ENCODE measurements at places on chromosomes 16 and 17. TPM values are rescaled to one million over a fixed set of nuclear protein-coding genes. Genes with fewer than 3 reads are reported as not detected.

FAM234A gene
- polyA plus RNA-seq, result 28.3 TPM

ALKBH5 gene
- 48.5 TPM for polyA plus RNA-seq

CNTNAP4 gene
- 0.09 TPM for polyA plus RNA-seq

SSTR5 gene
- polyA plus RNA-seq, result not detected

COX11 gene
- 34.5 TPM for polyA plus RNA-seq

COG1 gene
- polyA plus RNA-seq, result 15.7 TPM

CCL14 gene
- 94.2 TPM for polyA plus RNA-seq

NTN1 gene
- 2.4 TPM for polyA plus RNA-seq

OR1A1 gene
- 0.02 TPM for polyA plus RNA-seq

PLA2G10 gene
- polyA plus RNA-seq, result 0.57 TPM

CDK5R1 gene
- polyA plus RNA-seq, result 7.1 TPM

PSMC3IP gene
- 5.1 TPM for polyA plus RNA-seq

PERCC1 gene
- polyA plus RNA-seq, result 0.07 TPM

RSAD1 gene
- polyA plus RNA-seq, result 36.4 TPM

LLGL2 gene
- polyA plus RNA-seq, result 36.6 TPM

KRT23 gene
- 30.7 TPM for polyA plus RNA-seq

SHCBP1 gene
- 5.2 TPM for polyA plus RNA-seq

BFAR gene
- polyA plus RNA-seq, result 44.4 TPM

CCDC78 gene
- polyA plus RNA-seq, result 12.4 TPM

ZG16B gene
- polyA plus RNA-seq, result 1.2 TPM

KCNJ2 gene
- polyA plus RNA-seq, result 3.1 TPM

NPIPA8 gene
- 0.11 TPM for polyA plus RNA-seq

TP53TG3B gene
- not detected for polyA plus RNA-seq

KREMEN2 gene
- 3.1 TPM for polyA plus RNA-seq

RNF43 gene
- 2.2 TPM for polyA plus RNA-seq

DHRS11 gene
- 5.1 TPM for polyA plus RNA-seq

MYH1 gene
- polyA plus RNA-seq, result 0.23 TPM

MYL11 gene
- 12.5 TPM for polyA plus RNA-seq

KRT36 gene
- polyA plus RNA-seq, result 3.5 TPM

SEZ6L2 gene
- polyA plus RNA-seq, result 0.98 TPM

SP6 gene
- polyA plus RNA-seq, result 4.6 TPM

ITGAE gene
- polyA plus RNA-seq, result 170 TPM

ZNF469 gene
- 0.87 TPM for polyA plus RNA-seq

Measured in thymus (tissue), 14 donors.